NCI-H82 (cell line): ENCODE measurements at places on chromosomes 4 and X.
A peak's percentile ranks its signal among the peaks of the same experiment; 100 is the strongest.

GRCh38 chrX:139691493-139691842, 16.5 kb downstream of the MCF2 start:
- no peak for DNase-seq

DNA sequence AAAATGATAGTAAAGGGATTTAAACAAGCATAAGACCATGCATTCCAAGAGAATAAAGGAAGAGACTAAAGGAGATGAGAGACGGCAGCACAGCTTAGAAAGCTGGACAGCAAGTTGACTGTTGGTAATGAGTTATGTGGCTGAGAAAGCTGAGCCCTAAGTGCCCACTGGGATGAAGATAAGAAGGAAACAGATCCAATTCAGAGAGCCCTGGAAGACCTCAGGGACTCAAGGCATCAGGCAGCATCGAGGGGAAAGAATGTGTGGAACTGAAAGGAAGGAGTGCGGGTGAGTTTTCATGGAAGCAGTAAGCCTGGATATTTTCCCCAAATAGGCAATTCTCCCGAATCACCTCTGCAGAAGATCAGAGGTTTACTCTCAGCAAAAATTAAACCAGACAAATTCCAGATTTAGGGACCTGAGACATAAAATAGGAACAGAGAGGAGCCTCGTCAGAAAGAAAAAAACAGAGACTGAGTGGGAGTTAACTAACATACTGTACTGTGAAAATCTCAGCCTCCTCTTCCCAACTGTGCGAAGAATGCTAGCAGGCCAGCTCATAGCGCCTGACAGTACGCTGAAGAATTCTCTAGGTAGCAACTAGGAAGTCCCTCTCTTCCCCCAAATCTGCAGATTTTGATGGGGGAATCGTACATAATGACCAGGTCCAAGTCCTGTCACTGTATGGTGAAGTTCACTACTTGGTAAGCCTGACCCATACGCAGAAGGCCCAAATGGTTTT, 187.7 kb upstream of the TAPT1 start:
- DNase-seq: no peak

- peak; percentile 17 for DNase-seq
These were observed 90.6 kb upstream of the MAB21L2 start for GRCh38 chr4:150491132-150492049.

GRCh38 chr4:85986266-85986665, 373.6 kb downstream of the MAPK10 start:
- DNase-seq: no peak

DNA sequence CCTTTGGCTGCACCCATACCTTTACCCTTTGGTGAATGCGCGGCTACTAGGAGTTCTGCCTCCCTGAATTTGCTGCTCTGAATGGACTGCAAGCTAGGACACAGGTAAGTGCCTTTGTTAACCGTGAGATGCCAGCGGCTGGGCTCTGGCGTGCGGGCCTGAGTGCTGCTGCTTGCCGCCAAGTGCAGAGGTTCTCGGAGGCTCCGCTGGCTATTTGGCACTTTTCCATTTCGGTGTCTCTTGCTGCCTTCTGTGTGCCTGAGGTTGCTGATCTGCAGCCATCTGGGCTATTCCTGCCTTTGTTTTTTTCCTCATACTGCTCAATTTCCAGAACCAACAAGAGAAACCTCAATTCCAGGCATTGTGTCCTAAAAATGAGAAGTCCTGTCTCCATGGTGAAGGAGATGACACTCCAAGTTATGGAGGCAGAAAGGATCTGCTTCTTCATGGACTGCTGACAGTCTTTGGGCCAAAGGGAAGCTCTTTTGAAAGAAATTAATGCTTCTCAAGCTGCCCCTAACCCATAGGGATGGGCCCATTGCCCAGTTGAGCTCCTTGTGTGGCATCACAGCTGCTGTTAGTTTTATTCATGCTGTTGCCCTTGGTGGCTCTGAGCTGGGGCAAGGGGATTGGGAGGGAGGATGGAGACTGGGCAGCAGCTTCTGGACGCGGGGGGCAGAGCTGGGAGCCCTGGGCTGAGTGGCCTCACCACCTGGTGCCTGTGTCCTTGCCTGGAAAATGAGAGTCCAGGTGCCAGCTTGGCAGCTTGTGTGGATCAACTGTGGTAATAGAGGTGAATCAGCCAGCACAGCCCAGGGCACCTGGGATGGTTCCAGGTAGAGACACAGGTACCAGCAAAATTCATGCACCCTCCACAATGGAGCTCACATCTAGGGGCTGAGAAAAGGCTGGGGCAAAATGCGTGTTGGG, 3.8 kb upstream of the TBC1D14 start:
- no peak for DNase-seq

GRCh38 chrX:132756439-132756838, 202.0 kb downstream of the HS6ST2 start:
- DNase-seq: no peak

DNA sequence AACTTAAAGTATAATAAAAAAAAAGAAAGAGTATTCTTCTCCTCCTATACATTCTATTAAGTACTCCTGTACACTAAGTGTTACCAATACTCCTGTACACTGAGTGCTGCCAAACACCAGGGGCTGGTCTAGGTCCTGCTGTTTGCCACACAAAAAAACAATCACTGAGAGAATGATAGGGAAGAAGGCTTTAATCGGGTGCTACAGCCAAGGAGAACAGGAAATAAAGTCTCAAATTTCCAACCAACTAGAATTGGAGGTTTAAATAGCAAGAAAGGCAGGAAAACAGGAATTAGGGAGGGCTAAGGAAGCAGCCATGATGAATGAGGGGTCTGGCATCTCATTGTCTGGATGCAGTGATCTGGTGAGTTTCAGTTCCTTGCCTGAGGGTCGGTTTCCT, 239.8 kb downstream of the ZNF674 start:
- DNase-seq: no peak

DNA sequence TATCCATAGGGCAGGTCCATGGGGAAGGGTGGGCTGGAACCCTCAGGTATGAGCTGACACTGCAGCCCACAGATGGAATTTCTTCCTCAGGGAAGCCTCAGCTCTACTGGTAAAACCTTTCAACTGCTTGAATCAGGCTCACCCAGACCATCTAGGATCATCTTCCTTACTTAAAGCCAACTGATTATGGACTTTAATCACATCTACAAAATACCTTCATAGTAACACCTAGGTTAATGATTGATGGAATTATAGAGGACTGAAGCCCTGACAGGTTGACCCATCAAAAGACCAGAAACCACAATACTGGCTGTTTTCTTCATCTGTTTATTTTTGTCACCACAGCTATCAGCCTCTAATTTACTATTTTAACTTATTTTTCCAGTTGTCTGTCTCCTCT, 188.9 kb upstream of the BOD1L1 start:
- no peak for DNase-seq

DNA sequence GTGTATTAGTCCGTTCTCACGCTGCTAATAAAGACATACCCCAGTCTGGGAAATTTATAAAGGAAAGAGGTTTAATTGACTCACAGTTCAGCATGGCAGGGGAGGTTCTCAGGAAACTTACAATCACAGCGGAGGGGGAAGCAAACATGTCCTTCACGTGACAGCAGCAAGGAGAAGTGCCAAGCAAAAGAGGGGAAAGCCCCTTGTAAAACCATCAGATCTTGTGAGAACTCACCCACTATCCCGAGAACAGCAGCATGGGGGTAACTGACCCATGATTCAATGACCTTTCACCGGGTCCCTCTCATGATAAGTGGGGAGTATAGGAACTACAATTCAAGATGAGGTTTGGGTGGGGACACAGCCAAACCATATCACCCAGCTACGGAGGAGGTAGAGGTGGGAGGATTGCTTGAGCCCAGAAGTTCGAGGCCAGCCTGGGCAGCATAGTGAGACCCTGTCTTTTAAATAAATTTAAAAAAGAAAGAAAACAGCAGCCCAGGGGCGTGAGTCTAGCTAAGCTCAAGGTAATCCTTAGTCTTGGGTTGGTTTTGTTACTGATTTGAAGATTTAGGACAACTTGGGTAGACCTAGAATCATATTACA, 46.4 kb upstream of the TMEM131L start:
- DNase-seq: no peak

DNA sequence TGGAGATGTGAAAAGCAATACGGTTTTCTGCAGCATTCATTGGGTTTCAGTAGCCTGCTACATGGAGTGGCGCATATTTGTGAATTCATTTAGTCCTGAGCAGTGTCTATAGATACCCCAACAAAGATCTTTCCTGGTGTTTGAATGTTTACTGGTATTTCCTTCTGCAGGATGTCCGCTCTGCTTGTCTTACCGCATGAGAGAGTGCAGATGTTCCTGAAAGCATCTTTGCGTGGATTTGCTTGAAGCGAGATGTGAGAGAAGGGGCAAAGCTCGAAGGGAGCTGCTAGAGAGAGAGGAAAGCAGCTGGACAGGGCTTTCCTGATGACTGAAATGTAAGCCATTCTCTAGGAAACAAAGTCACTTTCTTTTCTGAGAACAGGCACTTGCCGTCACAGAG, 40.9 kb upstream of the GYPA start:
- no peak for DNase-seq

DNA sequence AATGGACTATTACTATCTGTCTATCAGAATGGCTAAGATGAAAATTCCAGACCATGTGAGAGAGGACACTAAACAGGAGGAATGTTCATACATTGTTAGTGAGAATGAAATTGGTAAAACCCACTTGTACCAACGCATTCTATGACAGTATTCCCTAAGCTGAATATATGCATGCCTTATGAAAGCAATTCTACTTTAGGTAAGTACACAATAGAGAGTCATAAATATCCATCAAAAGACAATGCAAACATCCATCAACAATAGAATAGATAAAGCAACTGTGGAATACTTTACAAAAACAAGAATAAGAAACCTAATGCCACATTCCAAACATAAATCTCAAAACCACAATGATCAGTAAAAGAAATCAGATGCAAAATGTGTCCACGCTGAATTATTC, 529.3 kb downstream of the ANKRD50 start:
- DNase-seq: no peak

DNA sequence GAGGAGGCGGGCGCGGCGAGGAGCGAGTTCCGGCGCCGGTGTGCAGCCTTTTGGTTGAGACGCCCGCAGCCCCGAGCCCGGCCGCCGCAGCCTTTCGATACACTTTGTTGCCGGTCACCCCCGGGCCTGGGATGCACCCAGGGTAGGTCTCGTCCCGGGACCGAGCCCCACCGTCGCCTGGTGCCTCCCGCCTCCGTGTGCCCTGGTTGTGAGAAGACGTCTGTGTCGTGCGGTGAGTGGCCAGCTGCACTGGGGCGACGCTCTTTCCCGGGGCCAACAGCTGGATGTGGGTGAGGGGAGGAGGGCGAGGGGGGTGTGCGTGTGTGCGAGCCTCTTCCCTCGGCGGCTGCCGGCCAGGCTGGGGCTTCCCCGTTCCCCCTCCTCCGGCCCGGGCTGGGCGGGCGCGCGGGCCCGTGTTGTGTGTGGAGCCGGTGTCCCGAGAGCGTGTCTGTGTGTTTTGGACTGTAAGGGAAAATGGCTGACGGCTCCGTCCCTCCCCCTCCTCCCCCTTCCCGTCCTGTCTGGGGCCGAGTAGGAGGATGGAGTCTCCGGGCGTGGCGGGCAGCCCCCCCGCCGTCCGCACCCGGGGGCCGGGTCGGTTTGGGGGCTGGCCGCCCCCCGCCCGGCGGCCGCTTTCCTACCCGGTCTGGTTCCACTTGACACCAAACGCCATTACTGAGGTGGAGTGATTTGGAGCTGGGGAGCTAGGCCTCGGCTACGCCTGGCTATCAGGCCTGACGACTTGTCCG, 807 bp downstream of the USP9X start:
- DNase-seq: peak; percentile 81

- DNase-seq: peak; percentile 87
These were observed 107.6 kb downstream of the ATXN3L start for GRCh38 chrX:13212191-13212651.

DNA sequence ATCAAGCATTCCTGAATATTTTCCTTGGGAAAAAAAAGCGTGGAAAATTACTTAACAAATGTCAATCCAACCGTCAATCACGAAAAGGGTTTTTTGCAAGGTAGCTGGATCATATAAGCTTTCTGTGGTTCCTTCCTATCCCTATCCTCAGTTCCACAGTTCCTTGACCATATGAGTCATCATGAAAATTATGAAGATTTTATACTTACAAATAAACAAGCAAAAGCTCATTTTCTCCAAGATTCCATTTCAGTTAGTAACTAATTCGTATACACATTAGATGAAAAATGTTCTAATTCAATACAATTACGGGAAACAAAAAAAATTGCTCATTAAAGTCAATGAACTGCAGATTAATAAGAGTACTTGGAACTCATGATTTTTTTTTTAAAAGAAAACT, 228.8 kb downstream of the NSUN7 start:
- DNase-seq: no peak

GRCh38 chr4:120753854-120754253, 168.7 kb downstream of the PRDM5 start:
- peak; percentile 25 for DNase-seq

- peak; percentile 70 for DNase-seq
These were observed 339 bp downstream of the CUL4B start for GRCh38 chrX:120560405-120560841.

DNA sequence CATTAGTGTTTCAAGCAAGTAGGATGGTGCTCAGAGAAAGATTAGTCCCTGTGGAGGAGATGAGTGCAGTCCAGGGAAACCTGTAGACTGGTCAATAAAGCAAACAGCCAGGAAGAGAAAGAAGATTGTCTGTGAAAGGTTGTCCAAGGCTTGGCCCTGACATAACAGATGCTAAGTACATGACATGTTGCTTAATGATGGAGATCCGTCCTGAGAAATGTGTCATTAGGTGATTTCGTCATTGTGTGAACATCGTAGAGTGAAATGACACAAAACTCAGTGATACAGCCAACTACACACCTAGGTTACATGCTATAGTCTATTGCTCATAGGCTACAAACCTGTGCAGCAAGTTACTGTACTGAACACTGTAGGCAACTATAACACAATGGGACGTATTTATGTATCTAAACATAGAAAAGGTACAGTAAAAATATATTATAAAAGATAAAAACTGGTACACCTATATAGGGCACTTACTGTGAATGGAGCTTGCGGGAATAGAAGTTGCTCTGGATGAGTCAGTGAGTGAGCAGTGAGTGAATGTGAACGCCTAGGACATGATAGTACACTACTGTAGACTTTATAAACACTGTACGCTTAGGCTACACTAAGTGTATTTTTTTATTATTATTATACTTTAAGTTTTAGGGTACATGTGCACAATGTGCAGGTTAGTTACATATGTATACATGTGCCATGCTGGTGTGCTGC, 9.0 kb upstream of the PRSS48 start:
- no peak for DNase-seq

DNA sequence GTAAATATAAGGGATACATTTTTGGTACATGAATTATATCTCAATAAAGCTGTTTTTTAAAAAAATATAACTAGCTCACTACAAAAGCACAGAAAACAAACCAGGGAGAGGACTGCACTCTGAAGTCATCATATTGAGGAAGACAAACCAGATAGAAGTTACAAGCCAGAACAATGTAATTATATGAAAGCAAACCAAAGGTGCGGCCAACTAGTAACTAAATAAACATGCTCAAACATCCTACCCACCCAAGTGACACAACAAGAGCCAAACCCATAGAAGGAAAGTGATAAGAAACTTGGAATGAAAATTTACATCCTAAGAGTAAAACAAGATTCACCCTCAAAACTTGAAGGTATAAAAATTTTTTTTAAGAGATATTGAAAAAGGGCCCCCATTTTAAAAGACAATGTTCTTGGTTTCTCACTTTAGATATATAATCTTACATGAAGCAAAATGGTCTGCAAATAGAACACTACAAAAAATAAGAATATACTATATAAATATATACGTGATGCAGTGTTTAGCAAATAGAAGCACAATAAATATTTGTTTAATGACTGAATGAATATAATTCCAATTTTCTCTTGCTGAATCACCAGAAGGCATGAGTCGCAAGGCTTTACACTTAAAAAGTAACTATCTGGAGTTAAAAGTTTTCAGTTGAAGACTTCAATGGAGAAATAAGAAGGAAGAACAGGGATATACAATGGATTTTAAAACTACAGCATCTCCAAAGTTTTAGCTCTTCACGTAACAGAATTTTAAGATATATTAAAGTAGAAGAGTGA, 4.0 kb upstream of the SH3D19 start:
- DNase-seq: no peak
